ENCODE measurements at places on chromosomes 16 and 17. TPM values are rescaled to one million over a fixed set of nuclear protein-coding genes. Genes with fewer than 3 reads are reported as not detected.

The MFSD6L gene
- total RNA-seq = 0.39 TPM

The KRTAP9-4 gene
- not detected for total RNA-seq

The CCL8 gene
- 3.6 TPM for total RNA-seq

The ASIC2 gene
- total RNA-seq = 0.10 TPM

DNA sequence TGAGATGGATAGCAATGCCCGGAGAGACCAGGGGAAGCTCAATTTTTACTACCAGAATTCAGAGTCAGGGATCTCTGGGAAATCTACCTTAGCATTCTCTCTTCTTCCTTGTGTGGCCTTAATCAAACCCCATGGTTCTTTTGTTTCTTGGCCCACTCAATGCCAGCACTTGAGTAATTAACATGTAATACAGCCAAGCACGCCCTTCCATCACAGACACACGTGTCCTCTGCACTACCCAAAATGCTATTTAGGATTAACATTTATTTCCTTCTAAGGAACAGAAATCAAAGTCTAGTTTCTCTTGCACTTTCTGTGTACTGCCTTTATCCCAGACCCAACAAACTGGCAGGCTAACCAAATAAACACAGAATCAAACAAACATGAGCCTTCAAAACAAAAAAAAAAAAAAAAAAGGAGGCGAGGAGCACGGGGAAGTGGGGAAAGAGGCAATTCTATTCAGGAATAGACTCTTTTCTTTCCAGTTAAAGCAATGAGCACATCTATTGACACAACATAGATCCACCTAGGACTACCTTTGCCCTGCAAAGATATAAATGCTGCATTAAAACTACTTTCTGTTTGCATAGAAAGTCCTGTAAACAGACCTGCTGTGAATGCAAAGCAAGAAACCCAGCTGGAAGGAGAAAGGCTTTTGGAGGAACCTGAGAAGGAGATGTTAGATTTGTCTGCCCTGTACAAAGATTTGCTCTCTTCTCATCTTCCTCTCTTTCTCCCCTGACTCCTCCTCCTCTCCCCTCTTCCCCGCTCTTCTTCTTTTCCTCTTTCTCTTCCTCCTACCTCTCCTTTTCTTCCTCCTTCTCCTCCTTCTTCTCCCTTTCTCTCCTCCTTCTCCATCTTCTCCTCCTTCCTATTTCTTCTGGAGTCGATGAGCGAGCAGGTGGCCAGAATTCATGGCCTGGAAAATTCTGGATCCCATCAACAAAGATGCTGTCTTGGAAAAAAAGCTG, 294.4 kb downstream of the NPIPA8 start:
- DNase-seq = no peak

GRCh38 chr16:68834550-68834949, 8.8 kb upstream of the TANGO6 start:
- DNase-seq = no peak

DNA sequence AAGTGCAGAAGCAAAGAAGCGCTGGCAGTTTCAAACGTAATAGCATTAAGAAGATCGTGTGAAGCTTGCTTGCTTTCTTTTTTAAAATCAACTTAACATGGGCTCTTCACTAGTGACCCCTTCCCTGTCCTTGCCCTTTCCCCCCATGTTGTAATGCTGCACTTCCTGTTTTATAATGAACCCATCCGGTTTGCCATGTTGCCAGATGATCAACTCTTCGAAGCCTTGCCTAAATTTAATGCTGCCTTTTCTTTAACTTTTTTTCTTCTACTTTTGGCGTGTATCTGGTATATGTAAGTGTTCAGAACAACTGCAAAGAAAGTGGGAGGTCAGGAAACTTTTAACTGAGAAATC, 17.4 kb upstream of the RAB11FIP4 start:
- no peak for DNase-seq

DNA sequence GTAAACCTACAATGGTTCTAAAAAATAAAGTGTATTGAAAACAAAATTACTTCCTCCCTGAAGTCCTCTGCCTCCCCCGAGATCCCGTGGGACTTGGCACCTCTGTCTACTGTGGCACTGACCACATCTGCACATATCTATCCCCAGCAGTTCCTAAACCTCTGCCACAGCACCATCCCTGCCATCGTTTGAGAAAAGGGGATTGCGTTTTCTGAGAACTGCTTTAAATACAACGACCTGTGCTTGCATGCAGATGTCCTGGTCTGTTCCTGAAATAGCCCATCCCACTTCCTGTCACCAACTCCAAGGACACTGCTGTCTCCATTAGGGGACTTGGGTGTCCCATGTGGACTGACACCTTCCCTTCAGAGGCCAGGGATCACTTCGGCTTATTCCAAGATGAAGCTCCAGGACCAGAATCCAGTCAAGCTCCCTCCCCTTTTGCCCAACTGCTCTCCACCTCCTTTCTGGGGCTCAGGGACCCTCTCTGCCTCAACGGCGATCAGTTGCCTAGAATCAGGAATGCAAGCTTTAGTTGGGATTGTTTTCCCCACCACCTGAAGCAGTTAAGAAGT, 20.6 kb downstream of the CBLN1 start:
- DNase-seq = no peak

DNA sequence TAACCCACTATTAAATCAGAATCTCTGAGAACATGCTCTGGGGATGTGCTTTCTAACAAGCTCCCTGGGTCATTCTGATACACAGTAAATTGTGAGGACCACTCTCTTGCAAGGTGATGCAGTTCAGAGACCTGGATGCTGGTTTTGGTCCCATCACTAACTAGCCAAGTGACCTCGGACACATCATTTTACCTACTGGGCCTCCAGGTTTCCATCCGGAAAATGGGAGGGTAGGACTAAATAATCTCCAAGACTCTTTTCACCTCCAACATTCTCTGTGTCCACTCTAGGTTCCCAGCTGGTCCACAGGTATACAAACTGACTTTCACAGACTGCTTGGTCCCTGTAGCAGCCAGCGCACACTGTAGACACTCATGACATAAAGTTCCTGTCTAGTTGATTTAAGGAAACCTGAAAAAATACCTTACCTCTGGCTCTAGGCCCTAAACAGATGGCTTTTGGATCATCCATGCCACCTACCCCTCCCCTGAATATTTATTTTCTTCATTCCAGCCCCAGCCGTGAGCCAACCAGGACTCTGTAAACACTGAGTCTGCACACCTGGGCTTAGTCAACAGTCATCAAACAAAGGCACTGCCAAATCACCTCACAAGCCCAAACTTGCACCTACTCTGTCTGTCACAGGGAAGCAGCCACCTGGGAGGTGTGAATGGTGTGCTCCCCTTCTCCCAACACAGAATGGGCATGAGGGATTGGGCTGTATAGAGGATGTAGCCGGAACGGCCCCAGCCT, 51.3 kb upstream of the MRPS23 start:
- no peak for DNase-seq

Measured in aorta (tissue), 5 donors.